ENCODE measurements at places on chromosomes 1 and 21.

- DNase-seq, result no peak
These were observed 201.0 kb downstream of the SIPA1L2 start for GRCh38 chr1:232428786-232429530.

DNA sequence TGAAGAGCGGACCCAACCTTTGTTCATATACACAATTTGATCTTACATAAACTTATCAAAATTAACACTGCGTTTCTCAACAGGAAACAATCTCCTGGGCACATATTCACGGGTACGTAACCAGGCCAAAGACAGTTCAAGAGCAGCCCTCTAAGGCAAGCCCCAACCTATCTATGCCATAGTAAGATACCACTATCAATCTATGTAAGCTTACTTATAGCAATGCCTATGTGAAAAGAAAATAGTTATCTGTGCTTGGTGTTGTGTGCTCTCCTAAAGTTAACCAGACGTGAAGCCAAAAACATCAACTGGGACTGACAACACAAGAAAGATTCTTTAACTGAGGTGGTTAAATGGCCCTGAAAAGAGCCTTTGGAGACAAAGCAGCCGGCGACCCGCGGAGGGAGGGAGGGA, 49.4 kb upstream of the BOLA1 start:
- DNase-seq, result no peak

- no peak for DNase-seq
These were observed 67.5 kb downstream of the IGSF21 start for GRCh38 chr1:18175051-18175450.

GRCh38 chr1:228810878-228811711, 75.8 kb downstream of the RHOU start:
- no peak for DNase-seq

GRCh38 chr1:236281198-236281653, 532 bp downstream of the ERO1B start:
- DNase-seq, result peak; percentile 23

GRCh38 chr1:192513697-192514096, 61.9 kb upstream of the RGS1 start:
- no peak for DNase-seq

DNA sequence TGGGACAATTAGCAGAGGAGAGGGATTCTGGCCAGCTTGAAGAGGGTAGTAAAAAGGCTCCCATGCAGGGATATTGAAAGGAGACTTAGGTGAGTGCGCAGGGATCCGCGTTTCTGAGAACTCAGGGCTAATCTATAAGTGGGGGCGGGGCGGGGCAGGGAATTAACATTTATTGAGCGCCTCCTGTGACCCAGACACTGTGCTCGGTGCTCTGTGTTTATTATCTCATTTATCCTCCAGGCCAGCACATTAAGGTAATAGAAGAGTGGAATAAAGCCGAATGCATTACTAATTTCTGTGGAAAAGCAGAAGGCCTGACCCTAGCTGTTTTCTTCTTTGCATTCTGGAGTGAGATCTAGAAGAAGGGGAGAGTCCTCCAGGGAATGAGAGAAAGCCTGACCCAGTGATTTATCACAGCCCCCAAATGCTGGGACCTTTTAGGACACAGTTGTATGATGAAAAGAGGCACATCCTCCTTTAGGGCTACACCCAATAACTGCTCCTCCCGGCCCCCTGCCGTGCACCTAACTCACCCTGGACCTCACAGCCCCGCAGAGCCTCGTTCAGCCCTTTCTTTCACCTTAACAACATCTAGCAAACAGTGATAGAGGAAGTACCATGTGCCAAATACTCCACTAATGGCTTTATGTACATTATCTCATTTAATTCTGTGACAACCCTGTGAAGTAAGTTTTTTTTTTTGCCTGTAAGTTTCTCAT, 317.6 kb downstream of the PBX1 start:
- DNase-seq, result no peak

- DNase-seq, result no peak
These were observed 18.9 kb upstream of the RNF223 start for GRCh38 chr1:1092894-1093609.
